ENCODE measurements at places on chromosomes 6 and 20.

DNA sequence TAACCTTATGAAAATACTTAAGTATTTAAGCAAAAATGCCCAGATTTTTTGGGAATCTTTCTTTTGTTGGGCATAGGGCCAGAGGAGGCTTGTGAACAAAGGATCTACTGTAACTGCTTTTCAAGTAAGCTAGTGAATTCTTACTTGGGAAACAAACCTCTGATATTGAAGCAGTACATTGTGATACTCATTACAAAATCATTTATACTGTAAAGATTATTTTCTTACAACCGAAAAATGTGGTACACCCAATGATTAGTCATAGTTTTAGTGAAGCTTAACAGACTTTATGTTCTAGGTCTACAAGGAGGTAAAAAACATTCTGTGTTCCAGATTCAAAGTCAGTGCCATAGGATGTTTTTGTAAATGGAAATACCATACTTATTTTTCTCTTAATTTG lies 272.9 kb upstream of the KCNQ5 start:
- no peak for DNase-seq

- DNase-seq: no peak
These were observed 53.6 kb upstream of the LRRC1 start for GRCh38 chr6:53741034-53741823.

- no peak for DNase-seq
These were observed 2.4 kb downstream of the KLC4 start for GRCh38 chr6:43061861-43062260.

DNA sequence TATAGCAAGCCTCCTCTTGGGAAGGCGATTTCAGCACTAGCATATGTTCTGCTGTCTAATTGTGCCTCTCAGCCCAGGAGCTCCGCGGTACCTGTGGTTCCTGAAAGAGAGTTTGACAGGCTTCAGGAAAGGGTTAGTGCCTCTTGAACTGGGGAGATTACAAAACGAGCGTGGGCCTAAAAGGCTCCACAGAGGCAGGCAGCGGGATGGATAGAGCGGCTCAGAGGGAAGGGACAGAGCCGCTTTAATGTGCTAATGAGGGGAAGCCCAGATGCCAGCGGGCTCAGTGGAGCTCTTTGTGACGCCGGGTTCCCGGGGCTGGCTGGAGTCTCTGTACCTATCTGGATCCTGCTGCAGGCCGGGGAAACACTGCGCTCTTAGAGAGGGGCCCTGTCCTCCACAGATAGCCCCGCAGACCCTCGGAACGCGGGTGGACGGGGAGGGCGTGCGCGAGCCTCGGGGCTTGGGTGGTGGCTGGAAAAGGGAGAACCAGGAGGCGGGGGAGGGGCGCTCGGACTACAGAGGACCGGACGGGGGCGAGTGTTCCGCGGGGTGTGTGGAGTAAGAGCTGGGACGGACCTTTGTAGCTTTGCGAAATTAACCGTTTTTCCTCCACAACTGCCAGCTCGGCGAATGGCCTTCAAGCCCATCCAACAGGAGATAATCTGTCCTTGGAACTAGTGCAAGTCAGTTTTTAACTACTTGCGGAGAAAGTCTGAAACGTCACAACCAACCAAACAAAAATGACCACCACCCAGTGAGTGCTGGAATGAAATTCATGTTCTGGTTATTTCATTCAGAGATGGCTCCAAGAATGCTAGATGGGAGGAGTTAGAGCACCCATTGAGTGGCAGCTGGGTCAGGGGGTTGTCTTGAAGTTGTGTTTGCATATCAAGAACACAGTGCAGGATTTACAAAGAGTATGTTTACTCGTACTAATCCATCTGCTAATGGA lies 13.0 kb downstream of the SLC35F1 start:
- DNase-seq: no peak

Measured in CD4-positive, alpha-beta T cell treated with Interleukin-12 subunit alpha and Interleukin-12 subunit beta, for 1 hour (primary cell).